ENCODE measurements at places on chromosomes 2 and 18.

DNA sequence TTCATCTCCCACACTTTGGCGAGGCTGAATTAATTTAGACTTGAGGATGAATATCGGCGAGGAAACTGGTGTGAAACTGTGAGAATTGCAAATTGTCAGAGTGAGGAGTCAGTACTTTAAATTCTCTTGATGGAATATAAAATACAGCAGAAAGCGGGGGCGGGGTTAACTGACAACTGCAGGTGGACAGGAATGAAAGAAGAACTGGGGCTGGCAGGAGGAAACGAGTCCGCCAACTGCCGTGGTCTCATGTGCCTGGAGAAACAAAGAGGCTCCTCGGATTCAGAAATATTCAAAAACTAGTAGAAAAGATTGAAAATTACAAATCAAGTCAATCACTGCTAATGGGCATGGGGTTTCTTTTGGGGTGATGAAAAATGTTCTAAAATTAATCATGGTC is 44.3 kb downstream of the MOGAT1 start:
- DNase-seq: no peak

GRCh38 chr2:184371641-184372040 is 226.7 kb upstream of the ZNF804A start:
- DNase-seq: no peak

DNA sequence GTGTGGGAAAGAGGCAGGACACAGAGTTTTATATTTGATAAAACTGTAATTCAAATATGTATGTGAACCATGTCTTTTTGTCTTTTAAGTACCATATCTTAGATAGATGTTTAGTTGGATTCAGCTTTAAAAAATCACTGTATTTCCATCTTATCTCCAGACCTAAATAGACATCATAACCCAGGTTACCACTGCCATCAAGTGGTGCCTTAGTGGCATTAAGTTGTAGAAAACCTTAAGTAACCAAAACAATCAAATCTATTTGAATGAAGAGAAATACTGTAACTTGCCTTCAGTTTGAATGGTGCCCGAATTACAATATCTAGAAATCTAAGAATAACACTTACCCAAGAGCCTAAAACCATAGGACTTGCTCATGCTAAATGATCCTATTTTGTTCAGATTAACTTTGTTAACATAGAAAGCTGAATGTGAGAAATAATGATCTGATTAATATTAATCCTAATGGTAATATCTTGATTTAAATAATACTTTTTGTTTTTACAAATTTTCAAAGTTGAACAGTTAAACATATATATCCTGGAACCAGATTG is 92.5 kb upstream of the MAP2 start:
- no peak for DNase-seq

DNA sequence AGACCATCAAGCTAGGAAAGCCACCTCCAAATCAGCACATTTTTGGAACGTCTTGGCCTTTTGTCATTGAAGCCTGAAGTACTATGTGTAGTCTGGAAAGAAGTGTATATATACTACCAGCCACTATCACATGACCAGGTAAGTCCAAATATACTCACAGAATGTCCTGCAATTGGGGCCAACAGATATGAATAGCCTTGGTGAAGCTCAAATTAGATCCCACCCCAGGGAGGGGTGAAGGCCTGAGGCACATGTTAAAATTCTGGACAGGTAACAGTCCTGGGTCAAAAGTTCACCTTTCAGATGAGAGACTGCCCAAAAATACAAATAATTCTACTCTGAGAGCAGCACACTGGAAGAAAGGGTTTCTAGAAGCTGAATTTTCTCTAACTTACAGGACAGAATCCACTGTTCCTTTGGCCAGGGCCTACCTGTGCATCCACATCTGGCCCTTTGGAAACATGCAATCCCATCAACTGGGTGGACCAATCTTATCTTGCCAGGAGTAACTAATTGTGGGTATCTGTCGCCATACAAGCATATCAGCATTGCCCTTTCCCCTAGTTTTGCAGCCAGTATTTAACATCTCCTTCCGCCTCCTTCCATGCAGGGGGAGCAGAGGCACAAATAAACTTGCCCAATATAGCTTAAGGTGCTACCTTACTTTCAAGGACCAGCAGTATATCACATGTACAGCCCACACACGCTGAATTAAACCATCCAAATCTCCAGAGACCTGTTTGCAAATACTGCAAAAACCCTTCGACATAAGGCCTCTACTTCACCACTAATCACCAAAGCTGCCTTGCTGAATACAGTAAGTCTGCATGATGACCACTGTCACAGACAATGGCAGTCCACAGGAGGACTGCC is 67.8 kb downstream of the EIF5B start:
- DNase-seq: no peak

DNA sequence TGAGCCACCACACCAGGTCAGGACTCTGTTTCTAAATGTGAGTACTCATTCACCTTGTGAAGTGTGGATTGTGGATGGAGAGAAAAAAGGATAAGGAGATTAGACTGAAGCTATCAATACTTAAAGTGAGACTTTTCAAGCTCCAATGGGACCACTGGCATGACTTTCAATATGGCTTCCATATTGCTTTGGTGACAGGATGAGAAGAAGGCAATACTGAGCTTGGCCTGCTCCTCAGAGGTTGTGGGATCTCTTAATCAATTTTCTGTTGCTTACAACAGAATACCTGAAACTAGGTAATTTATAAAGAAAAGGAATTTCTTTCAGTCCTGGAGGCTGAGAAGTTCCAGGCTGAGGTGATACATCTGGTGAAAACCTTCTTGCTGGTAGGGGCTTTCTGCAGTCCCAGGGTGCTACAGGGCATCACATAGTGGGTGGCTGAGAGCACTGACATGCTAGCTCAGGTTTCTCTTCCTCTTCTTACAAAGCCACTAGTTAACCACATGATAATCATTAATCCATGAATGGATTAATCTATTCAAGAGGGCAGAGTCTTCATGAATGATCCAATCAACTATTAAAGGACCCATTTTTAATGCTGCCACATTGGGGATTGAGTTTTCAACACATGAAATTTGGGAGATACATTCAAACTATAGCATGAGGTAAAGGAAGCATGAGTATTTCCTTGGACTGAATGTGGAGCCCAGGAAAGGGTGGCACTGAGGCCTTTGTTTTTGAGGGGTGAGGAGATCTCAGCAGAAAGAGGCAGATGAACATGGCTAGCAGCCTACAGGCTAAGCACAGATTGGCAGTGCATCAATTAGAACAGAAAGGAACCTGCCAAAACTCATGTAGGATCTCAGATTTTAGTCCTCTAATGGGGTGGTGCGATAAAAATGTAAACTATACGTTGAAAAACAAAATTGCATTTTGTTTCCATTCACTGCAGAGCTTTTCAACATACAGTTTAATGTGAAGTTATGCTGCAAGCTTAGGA is 274.5 kb downstream of the PIK3C3 start:
- DNase-seq: no peak

DNA sequence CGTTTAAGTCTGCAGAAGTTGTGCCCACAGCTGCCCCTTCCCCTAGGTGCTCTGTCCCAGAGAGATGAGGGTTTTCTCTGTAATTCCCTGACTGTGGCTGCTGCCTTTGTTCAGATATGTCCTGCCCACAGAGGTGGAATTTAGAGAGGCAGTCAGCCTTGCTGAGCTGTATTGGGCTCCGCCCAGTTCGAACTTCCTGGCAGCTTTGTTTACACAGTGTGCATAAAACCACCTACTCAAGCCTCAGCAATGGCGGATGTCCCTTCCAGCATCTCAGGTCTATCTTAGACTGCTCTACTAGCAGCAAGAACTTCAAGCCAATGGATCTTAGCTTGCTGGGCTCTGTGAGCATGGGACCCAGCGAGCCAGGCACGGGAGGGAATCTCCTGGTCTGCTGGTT is 48.1 kb downstream of the LHCGR start:
- no peak for DNase-seq

DNA sequence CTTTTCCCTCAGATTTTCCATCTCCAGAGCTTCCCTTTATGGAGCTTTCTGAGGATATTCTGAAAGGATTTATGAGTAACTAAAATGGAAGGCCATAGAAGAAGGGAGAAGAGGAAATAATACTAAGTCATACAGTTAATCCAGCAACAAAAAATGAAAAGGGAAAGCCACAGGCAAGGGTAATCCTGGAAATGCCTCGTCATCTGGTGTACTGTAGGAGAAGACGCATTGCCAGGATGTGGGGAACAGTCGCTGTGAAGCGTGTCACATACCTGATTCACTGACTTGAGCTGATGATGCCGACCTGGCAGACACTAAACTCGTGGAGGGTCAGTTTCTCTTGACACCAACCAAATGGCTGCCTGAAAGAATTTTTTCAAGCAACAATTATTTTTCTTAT is 34.7 kb upstream of the ALPP start:
- no peak for DNase-seq

DNA sequence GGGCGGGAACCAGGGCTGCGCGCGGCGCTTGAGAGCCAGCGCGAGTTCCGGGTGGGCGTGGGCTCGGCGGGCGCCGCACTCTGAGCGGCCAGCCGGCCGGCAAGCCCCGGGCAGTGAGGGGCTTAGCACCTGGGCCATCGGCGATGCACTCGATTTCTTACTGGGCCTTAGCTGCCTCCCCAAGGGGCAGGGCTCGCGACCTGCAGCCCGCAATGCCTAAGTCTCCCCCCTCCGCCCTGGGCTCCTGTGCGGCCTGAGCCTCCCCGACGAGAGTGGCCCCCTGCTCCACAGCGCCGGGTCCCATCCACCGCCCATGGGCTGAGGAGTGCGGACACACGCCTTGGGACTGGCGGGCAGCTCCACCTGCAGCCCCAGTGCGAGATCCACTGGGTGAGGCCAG is 36.5 kb upstream of the MAP2 start:
- DNase-seq: no peak

- DNase-seq: no peak
Observed at GRCh38 chr2:1625281-1626001, 118.9 kb downstream of the PXDN start.

GRCh38 chr2:55949211-55949610 is 25.6 kb upstream of the EFEMP1 start:
- DNase-seq: no peak

GRCh38 chr2:223185638-223186037 is 133.6 kb downstream of the KCNE4 start:
- DNase-seq: no peak

GRCh38 chr2:99890568-99891427 is 251.6 kb downstream of the AFF3 start:
- DNase-seq: no peak

GRCh38 chr2:24546669-24547068 is 55.6 kb downstream of the NCOA1 start:
- no peak for DNase-seq

DNA sequence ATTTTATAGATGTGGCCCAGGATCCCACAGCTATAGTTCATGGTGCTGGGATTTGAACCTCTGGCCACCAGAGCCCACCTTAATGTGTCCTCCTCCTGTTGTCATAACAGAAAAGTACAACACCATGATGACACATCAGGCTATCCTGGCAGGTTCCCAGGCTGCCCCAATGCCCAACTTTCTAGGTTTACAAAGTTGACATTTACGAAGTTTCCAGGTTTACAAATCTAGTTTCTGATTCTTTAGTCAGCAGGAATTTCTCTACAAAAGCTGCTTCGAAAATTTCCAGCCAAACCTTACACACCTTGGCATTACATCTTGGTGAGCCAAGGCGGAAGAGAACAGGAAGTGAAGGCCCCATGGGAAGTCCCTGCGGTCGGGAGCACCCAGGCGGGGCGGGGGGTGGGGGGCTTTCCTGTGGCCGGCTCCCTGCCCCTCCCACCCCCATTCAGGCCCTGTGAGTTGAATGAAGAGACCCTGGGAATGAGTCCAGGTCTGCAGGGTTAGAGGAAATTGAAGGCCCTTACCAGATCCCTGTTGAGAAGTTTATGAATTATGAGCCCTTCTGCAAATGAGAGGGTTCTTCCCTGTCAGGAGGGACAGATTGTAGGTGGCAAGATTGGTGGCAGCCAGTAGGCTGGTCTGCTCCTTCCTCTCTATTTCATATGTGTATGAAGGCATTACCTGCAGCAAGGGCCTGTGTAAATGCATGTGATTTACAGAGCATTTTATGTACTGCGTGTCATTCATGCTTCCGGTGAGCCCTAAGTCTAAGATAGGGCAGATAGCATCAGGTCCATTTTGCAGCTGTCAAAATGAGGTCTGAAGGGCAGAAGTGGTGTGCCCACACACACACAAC is 11.1 kb upstream of the IL1RN start:
- DNase-seq: no peak

GRCh38 chr2:191249156-191249813 is 4.1 kb downstream of the MYO1B start:
- no peak for DNase-seq

DNA sequence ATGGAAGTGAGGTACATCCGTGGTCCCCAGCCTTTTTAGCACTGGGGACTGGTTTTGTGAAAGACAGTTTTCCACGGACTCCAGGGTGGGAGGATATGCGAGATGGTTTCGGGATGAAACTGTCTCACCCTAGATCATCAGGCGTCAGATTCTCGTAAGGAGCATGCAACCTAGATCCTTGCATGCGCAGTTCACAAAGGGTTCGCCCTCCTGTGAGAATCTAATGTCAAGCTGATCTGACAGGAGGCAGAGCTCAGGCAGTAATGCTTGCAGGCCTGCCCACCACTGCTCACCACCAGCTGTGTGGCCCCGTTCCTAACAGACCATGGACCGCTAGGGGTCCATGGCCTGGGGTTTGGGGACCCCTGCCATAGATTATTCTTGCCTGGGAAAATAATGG is 11.6 kb downstream of the B3GNT2 start:
- no peak for DNase-seq

- DNase-seq: no peak
Observed at GRCh38 chr2:169452080-169452479, 27.2 kb upstream of the BBS5 start.

GRCh38 chr2:227783404-227784138 is 30.1 kb upstream of the CCL20 start:
- no peak for DNase-seq

DNA sequence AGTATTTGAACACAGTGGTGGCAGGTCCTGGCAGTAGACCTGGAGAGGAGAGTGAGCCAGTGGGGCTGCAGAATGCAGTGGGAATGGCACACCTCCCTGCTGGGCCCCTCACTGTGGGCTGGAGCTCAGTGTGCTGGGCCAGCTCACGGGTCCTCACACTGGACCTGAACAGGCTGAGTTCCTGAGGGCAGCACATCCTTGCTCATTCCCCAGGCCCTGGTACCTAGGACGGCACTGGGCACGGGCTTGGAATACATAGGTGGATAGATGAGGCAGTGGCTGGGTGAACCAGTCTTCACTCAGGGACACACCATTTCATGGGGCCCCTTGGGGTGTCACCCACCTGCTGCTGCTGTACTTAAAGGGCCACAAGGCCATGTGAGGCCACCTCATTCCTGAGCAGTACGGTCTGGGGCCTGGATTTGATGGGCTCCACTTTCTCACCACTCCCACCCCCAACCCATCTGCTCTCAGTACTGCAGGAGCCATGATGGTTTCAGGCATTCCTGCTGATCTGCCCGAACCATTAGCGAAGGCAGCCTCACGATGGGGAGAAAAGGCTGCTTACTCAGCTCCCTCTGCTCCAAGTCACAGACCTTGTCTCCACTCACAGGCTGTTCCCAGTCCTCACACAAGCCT is 4.2 kb downstream of the TMEM177 start:
- no peak for DNase-seq

Measured in activated gamma-delta T cell treated with anti-CD3 and anti-CD28 coated beads, Interleukin-2, amount 50 U/mL, for 16 hours (primary cell).